GM13977 (cell line): ENCODE measurements at places on chromosomes 2 and 18.

DNA sequence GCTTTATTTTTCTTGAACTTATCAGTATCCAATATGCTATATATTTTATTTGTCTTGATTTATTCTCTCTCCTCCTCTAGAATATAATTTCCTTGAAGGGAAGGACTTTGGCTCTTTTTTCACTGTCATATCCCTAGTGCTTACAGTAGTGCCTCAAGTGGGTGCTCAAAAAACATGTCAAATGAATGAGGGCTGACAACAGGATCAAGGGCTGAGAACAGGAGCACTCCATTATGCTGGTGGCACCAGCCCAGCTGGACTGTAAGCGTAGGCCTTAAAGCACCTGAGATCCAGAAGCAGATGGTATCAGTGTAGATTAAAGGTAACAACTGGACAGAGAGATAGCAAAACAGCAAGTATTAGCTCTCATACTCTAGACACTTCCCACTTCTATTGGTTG, 46.3 kb downstream of the PMS1 start:
- DNase-seq = no peak

DNA sequence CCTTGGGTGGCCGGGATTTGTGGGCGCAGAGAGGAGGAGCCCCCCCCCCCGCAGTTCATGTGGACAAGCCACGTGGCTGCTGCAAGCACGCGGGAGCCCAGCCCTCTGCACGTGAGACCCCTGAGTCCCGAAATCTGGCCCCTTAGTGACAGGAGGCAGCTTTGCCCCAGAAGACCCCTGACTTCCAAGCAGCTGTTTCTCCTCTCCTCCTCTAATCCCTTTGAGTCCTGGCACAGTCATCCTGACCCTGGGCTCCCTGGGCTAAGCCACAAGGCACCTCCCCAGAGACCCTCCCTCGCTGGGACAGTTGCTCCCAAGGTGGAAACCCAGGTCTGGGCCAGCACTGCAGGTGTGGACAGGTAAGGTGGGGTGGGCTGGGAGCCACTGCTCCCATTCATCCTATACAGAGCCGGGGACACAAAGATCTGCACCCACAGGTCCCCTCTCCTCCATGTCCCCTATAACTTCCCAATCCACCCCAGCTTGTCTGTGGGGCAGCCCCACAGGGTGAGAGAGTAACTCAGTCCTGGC, 923 bp downstream of the TEKT4 start:
- no peak for DNase-seq

- peak; percentile 70 for DNase-seq
Observed at GRCh38 chr2:64036034-64036705, 16.9 kb upstream of the VPS54 start.

GRCh38 chr2:69159986-69160385, 147.0 kb downstream of the ANTXR1 start:
- DNase-seq = no peak

DNA sequence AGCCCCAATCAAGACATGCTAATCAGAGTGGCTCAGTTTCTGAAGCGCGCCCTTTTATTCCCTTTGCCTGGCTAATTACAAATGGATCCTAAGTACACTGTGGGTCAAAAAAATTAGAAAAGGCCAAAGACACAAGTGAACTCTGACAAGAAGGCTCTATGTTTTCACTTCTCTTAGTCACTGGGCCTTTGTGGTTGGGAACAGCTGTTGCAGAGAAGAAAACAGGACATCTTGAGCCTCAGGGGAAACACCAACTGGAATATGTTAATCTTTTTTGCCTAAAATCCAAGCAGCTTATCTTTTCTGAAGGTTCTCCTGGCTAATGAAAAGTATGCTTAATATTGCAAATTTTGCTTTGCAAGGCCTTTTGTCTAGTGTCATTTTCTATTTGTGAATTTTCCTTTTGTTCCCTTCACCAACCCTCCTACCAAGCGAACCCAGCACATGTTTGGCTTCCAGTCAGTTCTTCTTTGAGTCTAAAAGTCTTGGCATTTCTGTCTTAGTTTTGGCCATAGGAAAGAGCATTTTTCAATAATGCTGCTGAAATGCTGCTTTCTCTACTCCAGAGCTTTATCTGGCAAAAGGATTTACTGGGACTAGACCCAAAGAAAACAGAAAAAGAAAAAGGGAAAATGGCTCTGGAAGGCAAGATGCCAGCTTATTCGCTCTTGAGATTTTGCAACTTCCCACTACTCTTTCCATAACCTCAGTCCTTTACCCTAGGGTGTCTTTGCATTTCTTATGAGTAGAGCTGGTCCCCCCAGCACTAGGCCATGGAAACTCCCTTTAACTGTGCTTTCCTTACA, 440.2 kb upstream of the ST6GAL2 start:
- DNase-seq = no peak

DNA sequence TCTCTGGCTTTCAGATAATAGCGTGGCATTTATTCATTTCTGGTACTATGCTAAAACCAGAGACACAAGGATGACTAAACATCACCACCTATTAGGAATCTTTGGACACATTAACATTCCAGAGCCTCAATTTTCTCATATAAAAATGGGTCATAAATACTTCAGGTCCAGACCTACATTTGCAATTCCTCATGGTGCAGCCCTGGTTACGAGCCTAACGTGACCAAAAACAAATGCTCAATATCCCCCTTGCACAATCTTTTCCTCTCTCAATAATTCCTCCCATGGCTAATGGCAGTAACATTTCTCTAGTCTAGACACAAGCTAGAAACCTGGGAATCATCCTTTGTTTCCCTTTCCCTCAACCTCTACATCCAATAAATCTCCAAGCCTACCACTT, 112.8 kb upstream of the NABP1 start:
- no peak for DNase-seq

GRCh38 chr18:21164548-21165095, 53.0 kb upstream of the ROCK1 start:
- no peak for DNase-seq
